MM.1S (cell line): ENCODE measurements at places on chromosomes 13 and 19.

DNA sequence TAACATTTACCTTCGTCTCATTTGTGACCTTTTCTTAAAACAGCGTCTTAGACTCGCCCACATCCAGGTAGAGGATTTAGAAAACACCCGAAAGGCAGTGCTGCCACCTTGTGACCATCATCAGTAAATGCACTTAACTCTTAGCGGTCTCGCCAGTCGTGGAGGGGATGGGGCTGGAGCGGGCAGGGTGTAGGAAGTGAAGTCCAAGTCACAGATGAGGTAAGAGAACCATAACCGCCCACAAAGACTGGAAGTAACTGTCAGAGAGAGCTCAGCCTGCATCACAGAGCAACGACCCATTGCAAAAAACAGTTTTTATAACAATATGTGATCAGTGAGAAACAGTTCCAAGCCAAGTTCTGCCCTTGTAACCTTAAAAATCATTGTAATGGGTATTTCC is 10.7 kb upstream of the CEACAM3 start:
- 0 out of 2 replicates have a peak, but pooled peaks cover 6% of the 10 kb centered on the region for H3K4me1 ChIP-seq
- H3K27me3 ChIP-seq, result peaks cover 82% of the 10 kb centered on the region
- H3K4me3 ChIP-seq, result no peak overlapping the region

DNA sequence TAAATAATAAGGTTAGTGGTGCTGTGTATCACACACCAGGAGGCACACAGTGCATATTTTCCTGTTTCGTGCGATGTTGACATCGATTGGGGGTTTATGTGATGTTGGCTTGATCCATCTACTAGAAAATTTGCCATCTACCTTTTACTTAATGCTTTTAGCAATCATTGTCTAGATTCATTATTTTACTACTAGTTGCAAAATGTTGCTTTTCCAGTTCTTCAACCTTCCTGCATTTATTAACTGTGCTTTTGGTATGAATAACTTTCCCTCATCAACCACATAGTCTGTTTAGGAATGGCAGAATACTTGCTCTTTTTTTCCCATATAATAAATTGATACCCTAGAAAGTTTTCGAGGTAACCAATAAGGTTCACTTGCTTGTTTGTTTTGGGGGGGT is 17.5 kb downstream of the C13orf42 start:
- H3K4me1 ChIP-seq, result no peaks in the 10 kb centered on the region
- no peaks in the 10 kb centered on the region for H3K27me3 ChIP-seq
- H3K4me3 ChIP-seq, result no peak overlapping the region
- no peak overlapping the region for H3K27ac ChIP-seq

DNA sequence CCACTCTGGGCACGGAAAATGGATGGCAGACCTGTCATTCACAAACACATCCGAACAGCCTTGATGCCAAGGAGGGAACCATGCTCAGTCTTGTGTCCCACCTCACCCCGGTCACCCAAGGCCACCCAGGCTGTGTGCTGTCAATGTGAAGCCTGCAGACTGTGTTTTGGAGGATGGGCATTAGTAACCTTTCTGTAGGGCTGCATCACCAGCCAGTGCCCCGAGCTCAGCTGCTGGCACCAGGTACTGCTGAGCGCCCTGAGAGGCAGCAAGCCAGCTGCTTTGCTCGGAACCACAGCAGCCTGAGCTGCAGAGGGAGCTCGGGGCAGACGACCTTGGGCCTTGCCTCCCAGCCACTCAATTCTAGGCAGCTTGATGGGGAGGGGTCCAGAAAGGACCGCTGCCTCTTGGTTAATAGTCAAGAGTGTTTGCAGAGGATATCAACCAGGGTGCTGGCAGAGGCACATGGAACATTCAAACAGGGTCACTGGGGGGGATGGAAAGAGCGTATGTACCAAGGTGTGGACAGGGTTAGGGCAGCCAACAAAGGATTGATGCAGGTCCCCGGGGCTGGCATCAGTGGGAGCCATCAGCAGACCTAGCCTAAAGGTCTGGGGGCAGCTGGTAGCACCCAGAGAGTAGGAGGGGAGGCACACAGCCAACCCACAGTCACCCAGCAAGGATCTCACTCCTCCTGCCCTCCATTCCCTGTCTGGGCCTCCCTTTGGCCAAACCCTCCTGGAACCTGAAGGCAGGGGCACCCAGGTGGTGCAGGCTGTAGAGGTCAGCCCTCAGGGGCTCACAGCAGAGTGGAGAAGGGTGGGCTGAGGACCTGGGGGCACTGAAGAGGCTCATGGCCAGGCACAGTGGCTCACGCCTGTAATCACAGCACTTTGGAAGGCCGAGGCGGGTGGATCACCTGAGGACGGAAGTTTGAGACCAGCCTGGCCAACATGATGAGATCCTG is 8.1 kb downstream of the VSTM2B start:
- H3K4me1 ChIP-seq, result no peaks in the 10 kb centered on the region
- no peak overlapping the region for H3K4me3 ChIP-seq
- peaks cover 59% of the 10 kb centered on the region for H3K27me3 ChIP-seq
- no peaks in the 10 kb centered on the region for H3K36me3 ChIP-seq

GRCh38 chr19:29927944-29928625 is 14.0 kb upstream of the URI1 start:
- no peaks in the 10 kb centered on the region for H3K27me3 ChIP-seq
- no peaks in the 10 kb centered on the region for H3K36me3 ChIP-seq
- no peaks in the 10 kb centered on the region for H3K4me1 ChIP-seq
- H3K27ac ChIP-seq, result no peak overlapping the region

DNA sequence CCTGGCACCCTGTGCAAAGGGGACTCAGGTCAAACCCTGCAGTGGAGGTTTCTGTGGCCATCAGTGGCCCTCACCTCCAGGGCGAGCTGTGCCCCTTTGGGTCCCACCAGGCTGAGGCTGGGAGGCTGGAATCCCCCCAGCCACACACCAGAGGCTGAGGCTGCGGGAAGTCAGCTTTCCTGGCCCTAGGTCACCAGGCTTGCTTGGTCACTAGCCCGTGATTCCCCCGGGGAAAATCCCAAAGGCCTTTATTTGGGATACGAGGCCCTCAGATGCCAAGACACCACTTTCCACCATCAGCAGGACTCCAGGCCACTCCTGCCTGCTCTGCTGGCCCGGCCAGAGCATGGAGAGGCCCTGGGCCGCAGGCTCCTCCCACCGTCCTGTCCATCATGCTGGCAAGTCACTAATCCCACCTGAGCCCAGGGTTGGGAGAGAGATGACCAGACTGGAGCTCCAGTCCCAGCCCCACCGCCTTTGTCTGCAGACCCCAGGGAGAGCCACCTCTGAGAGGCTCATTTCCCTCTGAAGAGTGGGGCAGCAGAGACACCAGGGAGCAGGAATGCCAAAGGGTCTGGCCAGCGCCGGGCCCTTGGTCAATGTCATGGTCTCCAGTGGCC is 4.7 kb downstream of the NKPD1 start:
- no peaks in the 10 kb centered on the region for H3K4me1 ChIP-seq
- peaks cover 30% of the 10 kb centered on the region for H3K27me3 ChIP-seq
- no peaks in the 10 kb centered on the region for H3K36me3 ChIP-seq
- no peak overlapping the region for H3K27ac ChIP-seq

DNA sequence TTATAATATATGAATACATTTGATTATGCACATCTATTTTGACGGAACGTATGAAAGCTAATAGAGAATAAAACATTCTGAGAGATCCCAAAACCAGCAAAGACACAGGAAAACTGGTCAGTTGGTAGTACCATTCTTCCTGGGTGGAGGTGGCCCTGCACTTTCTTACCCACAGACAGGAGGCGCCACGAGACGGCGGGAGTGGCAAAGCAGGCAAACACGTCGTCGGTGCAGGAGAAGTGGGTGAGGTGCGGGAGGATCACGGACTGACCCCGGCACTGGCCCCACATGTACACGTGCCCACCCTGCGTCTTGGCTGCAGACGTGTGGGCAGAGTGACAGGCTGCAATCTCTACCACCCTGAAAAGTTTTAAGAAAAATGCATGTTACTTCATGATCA is 36.1 kb downstream of the RCBTB1 start:
- H3K27me3 ChIP-seq, result no peaks in the 10 kb centered on the region
- DNase-seq, result no peak
- no peak overlapping the region for H3K4me3 ChIP-seq
- H3K4me1 ChIP-seq, result no peaks in the 10 kb centered on the region
- no peak overlapping the region for H3K27ac ChIP-seq
- no peaks in the 10 kb centered on the region for H3K36me3 ChIP-seq

GRCh38 chr19:35088131-35088913 is 27.3 kb upstream of the FXYD3 start:
- no peaks in the 10 kb centered on the region for H3K4me1 ChIP-seq
- no peak for DNase-seq
- H3K4me3 ChIP-seq, result no peak overlapping the region
- H3K36me3 ChIP-seq, result no peaks in the 10 kb centered on the region

DNA sequence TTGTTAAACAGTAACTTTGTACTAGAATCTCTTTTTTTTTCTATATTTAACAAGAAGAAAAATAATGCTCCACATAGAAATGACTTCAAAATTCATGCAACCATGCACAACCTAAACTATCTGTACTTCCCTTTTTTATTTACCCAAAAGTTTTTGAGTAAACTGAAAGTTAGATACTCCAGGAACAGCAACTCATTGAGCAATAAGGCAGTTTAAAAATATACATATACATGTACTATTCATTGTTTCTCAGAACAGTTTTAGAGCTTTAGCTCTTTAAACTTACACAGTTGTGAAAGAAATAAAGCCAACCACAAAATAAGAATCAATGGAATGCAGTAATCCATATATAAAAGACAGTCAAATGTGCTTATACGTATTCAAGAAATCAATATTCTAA is 39.2 kb downstream of the MTMR6 start:
- H3K27me3 ChIP-seq, result no peaks in the 10 kb centered on the region
- H3K27ac ChIP-seq, result no peak overlapping the region
- H3K36me3 ChIP-seq, result no peaks in the 10 kb centered on the region
- DNase-seq, result no peak
- H3K4me3 ChIP-seq, result no peak overlapping the region

DNA sequence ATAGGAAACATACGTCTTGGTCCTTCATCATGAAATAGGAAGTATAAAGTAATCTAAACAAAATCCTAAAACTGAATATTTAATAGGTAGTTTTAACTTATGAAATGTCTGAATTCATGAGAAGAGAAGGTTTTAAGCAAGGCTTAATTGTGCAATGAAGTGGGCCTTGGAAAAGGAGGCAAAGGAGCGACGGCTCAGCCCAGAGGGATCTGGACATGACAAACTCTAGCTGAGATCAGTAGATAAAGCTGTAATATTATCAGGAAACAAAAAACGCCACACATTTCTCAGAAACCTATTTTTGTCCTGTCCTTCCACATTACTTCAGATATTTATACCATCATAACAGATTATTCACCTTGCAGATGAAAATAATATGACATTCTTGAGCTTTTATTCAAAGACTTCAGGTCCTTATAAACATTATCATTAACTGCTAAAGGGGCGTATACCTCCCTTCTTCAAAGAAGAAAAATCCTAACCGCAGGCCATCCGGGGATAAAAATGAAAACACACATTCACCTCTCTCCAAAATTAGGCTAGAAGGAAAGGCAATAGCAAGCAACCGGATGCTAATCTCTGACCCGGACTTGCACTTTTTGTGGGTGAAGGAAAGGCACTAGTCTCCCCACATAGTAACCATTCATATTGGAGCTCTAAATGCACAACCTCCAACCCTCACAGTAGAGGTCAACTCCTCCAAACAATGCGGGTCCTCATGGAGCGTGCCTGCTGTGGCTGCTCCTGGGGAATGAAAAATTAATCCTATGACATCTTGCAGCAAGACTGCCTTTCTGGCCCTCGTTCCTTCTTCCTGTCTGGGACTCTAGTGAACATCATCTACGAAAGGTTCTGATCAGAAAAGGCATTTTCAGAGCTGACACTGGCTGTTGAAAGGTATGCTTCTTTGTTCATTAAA is 108.8 kb downstream of the TBC1D4 start:
- no peaks in the 10 kb centered on the region for H3K4me1 ChIP-seq
- H3K4me3 ChIP-seq, result no peak overlapping the region
- no peak for DNase-seq
- no peak overlapping the region for H3K27ac ChIP-seq
- H3K27me3 ChIP-seq, result no peaks in the 10 kb centered on the region
- H3K36me3 ChIP-seq, result no peaks in the 10 kb centered on the region

DNA sequence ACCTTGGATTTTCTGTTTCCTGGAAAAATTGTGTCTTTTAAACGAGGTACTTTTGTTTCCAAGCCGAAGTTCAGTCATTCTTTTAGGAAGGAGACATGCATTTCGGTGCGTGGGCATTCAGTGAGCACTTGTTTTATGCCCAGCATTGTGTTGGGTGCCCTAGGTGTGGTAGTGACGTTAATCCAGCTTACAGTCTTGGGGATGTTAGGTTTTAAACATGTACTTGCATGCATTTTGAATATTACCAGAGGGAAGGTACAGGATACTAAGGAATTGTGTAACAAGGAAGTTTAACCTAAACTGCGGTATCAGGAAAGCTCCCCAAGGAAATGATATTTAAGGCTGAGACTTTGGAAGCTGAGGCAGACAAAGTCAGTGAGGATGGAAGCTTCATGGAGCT is 66.3 kb downstream of the ARHGAP35 start:
- no peaks in the 10 kb centered on the region for H3K27me3 ChIP-seq
- peaks cover 46% of the 10 kb centered on the region for H3K4me1 ChIP-seq
- peak overlapping the region; percentile 54; the same call in 1 of the 2 replicates for H3K27ac ChIP-seq
- DNase-seq, result no peak

- no peaks in the 10 kb centered on the region for H3K4me1 ChIP-seq
- H3K27me3 ChIP-seq, result no peaks in the 10 kb centered on the region
Measured at GRCh38 chr13:98401934-98402333, 175.0 kb downstream of the STK24 start.

DNA sequence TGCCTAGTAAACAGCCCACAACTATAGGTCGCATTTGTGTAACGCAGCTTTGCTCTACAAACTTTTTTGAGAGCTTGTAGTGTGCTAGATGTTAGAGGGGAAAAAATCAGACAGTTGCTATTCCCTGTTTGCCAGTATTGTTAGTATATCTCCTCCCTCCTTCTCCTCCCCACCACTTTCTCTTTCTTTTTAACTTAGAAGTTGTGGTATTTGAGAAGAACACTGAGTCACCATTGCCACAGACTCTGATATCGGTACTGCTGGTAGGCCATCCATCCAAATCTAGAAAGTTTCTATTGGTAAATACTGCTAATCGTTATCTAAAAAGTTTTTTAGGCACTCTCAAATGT is 666 bp downstream of the POMP start:
- H3K27ac ChIP-seq, result peak overlapping the region; percentile 63
- no peaks in the 10 kb centered on the region for H3K27me3 ChIP-seq
- H3K36me3 ChIP-seq, result no peaks in the 10 kb centered on the region
- no peaks in the 10 kb centered on the region; the same call in 1 of the 2 replicates for H3K4me1 ChIP-seq
- peak; percentile 24 for DNase-seq

DNA sequence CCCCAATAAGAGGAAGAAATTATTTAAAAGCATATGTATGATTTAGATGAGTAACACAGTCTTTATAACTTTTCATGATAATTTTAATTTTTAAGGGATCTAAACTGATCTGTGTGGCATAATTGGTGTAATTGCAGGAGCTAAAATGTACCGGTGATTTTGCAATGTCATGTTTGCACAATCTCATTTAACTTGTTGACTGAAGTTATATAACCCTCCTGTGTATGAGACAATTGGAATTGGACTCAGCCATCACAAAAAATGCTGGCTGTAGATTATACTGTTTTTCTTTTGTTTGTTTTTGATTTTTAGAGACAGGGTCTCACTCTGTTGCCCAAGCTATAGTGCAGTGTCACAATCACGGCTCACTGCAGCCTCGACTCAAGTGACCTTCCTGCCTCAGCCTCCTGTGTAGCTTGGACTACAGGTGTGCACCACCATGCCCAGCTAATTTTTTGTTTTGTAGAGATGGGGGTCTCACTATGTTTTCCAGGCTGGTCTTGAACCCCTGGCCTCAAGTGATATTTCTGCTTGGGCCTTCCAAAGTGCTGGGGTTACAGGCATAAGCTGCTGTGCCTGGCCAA is 26.1 kb downstream of the FGF9 start:
- peaks cover 9% of the 10 kb centered on the region; the same call in 1 of the 2 replicates for H3K4me1 ChIP-seq
- H3K4me3 ChIP-seq, result no peak overlapping the region
- no peak for DNase-seq
